SW 1271 (cell line): ENCODE measurements at places on chromosomes 1 and 21.
A peak's percentile ranks its signal among the peaks of the same experiment; 100 is the strongest.

GRCh38 chr1:171852272-171852671 is 11.0 kb downstream of the DNM3 start:
- no peak for DNase-seq

- DNase-seq = no peak
Measured at GRCh38 chr1:193448682-193449461, 262.5 kb upstream of the B3GALT2 start.

DNA sequence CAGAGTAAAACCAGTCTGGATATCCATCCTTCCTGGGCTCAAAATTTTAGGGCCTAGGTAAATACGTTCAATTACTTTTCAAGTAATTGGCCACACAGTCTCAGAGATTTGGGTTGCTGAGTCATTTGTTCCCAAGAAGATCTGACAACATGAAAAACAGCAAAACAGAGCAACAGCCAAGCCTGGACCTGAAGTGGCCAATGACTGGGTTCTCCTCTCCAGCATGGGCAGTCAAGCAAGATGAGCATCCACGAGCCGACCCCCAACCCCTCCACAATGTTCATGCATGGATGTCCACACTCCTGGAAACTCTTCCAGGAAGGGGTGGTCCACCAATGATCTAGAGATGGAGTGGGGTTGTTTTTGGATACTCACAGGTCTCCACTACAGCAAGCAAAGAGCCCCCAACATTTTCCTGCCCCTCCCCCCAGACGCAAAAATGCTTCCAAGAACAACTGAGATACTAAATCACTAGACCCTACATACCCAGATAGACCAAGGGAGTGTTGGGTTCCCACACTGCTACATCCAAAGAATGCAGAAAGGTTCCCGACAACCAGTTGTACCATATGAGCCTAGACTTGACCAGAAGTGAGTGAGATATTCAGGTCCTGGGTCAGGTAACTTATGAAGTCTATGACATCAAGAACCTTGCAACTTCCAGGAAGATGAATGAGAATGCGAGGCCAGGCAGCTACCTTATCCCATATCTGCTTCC is 73.0 kb downstream of the CD46 start:
- no peak for DNase-seq

- DNase-seq = no peak
Measured at GRCh38 chr1:10768552-10768951, 27.9 kb downstream of the CASZ1 start.

- DNase-seq = no peak
Measured at GRCh38 chr1:17908945-17909344, 153.8 kb downstream of the ACTL8 start.

DNA sequence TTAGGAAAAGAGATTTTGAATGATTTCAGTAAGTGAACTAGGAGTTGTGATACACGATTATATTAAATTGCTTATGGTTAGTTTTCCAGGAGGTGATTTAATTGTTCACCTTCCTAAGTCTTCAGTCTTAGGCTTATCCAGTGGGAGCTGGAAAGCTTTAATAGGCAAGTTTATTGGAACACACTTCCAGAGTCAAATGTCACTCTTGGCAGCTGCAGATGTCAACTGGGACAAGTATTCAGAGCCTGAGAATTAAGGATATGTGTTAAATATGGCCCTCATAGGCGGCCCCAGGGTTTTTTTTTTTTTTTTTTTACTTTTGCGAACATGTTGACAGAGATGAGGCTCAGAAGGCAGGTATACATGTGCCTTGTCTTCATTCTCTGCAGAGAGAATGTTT is 29.2 kb downstream of the UCK2 start:
- DNase-seq = no peak

GRCh38 chr1:22208973-22209378 is 66.1 kb upstream of the WNT4 start:
- no peak for DNase-seq

- peak; percentile 80 for DNase-seq
Measured at GRCh38 chr1:23103001-23103889, 65.4 kb downstream of the LUZP1 start.

GRCh38 chr1:153680120-153680403 is 1.6 kb downstream of the NPR1 start:
- no peak for DNase-seq

DNA sequence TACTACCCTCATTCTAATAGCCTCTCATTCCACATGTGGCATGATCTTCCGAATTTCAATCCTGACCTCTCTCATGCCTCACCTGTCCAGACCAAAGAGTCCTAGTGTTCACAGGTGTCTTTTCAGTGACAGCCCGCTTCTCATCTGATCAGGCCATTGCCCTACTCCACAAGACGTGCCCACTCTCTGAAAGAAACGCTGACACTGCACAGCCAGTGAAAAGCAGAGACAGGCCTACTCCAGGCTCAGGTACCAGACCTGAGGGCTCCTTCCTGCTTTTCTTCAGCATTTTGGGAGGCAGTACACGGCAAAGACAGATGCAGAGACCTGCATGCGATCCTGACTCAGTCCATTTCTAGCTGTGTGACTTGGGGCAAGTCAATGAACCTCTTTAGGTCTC is 43.0 kb downstream of the SUSD4 start:
- DNase-seq = no peak

- DNase-seq = no peak
Measured at GRCh38 chr1:50646526-50646925, 223.3 kb upstream of the DMRTA2 start.

DNA sequence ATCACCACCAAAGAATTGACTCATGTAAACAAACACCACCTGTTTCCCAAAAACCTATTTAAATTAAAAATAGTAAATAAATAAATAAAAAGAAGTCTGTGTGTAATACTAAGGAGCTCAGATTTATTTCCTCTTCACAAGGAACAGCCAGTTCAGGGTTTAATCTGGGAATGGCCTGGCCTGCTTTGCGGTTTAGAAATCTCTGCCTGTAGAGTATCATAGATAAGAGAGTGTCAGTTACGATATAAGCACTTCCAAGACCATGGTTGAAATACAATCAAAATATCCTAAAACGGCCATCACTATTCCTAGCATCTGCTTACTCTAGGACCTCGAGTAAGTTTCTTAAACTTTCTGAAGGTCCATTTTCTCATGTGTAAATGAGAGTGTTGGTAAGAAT is 274.4 kb downstream of the PLPP3 start:
- no peak for DNase-seq

DNA sequence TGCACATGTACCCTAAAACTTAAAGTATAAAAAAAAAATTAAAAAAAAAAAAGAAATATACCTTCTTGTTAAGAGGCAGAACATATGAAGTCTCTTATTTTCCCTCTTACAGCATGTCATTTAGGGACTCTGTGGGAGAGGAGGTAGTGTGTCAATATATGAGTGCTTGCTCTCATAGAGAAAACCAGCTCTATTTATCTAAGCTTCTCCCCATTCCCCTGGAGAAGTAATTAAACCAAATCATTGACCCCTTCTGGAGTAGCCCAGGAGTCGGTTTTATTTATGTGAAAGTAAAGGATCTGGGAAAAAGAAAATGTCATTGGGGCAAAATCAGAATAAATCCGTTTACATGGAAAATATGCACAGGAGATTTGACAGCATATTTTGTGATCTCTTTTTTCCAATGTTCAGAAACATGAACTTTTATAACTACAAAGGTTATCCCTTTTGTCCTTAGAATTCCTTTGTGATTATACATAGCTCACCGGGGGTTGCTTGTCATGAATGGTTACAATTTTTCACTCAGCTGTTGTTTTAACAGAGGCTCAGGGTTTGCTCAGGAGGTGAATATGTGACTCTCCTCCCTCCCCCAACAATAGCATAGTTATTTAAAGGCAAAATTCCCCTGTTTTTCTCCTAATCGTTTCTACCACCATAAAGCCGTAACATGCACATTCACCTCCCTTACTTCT is 114.5 kb upstream of the C1orf21 start:
- no peak for DNase-seq

DNA sequence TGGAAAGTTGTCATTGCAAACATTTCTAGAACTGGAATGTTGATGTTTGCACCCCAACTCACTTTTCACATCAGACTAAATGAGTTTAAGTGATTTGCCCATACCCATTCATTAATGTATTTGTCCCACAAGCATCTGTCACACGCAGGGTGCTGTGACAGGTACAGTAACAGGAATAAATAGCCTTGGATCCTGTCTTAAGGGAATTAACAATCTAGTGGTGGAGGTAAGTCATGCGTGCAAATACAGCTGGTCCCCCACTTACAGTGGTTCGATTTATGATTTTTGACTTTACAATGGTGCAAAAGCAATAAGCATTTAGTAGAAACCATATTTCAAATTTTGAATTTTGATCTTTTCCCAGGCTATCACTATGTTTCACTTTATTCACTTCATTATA is 17.5 kb upstream of the PRDM2 start:
- no peak for DNase-seq

DNA sequence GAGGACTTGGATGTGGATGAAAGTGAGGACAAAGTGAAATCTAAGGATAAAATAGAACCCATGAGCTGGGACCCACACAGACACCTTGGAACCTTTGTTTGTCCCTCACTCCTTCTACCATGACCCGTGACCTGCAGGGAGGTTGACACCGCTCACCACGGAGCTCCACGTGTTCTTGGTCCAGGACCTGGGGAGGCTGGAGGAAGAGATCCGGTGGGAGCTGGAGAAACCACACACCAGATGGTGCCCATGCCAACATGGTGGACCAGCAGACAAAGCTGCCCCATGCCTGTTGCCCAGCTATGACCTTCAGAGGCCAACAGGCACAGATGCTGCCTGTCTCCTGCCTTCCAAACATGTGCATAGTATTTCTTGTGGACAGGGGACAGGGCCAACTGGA is 721.9 kb downstream of the PTPRU start:
- DNase-seq = no peak

DNA sequence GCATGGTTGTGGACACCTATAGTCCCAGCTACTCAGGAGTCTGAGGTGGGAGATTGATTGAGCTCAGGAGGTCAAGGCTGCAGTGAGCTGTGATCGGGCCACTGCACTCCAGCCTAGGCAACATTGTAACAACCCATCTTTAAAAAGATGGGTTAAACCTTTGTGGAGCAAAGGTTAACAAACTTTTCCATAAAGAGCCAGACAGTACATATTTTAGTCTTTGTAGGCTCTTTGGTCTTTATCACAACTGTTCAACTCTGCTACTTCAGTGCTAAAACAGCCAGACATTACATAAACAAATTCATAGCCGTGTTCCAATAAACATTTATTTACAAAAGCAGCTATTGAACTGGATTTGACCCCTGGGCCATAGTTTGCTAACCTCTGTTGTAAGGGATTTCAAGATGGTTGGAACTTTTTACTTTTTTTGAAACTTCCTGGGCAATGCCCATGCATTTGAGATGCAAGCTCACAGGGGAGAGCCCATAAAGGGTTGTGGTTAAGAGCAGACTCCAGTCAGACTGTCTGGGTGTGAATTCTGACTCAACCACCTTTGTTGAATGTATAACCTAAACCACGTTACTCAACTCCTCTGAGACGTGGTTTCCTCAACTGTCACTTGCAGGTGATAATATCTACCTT is 10.8 kb downstream of the INAVA start:
- DNase-seq = no peak

DNA sequence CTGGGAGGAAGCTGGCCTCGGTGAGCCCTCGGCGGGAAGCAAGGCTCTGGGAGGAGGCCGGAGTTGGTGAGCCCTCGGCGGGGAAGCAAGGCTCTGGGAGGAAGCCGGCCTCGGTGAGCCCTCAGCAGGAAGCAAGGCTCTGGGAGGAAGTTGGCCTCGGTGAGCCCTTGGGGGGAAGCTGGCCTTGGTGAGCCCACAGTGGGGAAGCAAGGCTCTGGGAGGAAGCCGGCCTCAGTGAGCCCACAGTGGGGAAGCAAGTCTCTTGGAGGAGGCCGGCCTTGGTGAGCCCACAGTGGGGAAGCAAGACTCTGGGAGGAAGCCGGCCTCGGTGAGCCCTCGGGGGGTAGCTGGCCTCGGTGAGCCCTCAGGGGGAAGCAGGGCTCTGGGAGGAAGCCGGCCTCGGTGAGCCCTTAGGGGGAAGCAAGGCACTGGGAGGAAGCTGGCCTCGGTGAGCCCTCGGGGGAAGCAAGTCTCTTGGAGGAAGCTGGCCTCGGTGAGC is 36.0 kb downstream of the KRTAP10-1 start:
- no peak for DNase-seq

DNA sequence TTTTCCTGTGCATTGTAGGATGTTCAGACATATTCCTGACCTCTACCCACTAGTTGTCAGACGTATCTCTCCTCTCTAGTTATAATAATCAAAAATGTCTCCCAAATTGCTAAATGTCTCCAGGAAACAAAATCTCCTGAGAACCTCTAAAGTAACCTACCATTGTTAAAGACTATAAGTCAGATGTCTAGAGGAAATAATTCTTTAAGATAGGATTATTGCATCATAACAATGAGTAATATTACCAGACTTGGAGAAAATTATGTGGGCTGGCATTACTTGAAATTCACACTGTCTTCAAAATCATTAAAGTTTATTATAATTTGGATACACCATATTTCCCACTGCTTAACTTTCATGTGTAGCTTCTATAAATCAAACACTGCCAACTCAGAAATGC is 643.0 kb upstream of the ADGRL2 start:
- DNase-seq = no peak

DNA sequence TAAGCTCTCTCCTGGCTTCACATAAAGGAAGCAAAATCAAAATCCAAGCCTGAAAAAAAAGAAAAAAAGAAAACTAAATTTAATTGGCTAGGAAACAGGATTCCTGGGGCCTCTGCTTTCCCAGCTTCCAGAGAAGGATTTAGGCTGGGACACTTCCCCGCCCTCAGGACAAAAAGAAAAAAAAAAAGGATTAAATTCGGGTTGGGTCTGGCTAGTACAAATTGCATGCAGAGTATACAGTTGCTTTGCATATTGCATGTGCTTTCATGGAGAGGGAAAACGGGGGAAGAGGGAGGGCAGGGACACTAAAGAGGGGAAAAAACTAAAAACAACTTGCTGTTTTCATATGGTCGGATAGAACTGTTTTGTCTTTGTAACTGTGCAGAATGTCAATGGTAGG is 42.7 kb downstream of the OLIG1 start:
- no peak for DNase-seq

DNA sequence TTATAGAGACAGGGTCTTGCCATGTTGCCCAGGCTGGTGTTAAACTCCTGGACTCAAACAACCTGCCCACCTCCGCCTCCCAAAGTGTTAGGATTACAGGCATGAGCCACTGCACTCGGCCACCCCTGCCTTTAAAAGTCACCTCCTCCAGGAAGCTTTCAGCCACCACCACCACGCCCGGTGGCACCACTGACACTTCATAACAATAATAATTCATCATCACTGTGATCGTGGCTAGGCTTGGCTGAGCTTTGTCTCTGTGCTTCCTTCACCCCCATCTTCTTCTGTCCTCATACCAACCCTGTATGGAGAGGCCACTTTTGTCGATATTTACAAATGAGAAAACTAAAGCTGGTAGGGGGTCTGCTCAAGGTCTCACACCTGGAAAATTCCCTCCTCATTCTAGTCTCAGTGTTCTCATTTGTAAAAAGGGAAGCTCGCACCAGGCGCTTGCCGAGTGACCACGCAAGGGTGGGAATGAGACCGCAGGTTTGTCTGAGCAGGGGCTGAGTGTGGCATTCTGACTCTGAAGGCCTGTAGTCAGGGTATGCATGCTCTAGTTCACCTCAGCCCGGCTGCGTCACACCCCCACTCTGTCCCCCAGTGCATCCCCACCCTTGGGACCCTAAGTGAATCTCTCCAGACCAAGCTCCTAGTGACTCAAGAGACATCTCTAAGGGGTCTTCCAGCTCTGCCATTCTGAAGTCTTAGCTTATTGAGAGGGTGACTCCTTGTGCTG is 12.9 kb upstream of the EPHA2 start:
- no peak for DNase-seq

- DNase-seq = no peak
Measured at GRCh38 chr1:227632325-227632724, 69.0 kb downstream of the ZNF678 start.

- DNase-seq = peak; percentile 44
Measured at GRCh38 chr1:6358144-6358624, 35.4 kb downstream of the ACOT7 start.

GRCh38 chr1:227958617-227959324 is 11.0 kb upstream of the WNT9A start:
- DNase-seq = no peak
